ENCODE measurements at places on chromosomes 6 and 20. TPM values are rescaled to one million over a fixed set of nuclear protein-coding genes. Genes with fewer than 3 reads are reported as not detected.

GRCh38 chr20:32289661-32290431, 12.4 kb downstream of the KIF3B start:
- H3K27me3 ChIP-seq: no peaks in the 10 kb centered on the region
- peaks cover 16% of the 10 kb centered on the region for H3K4me1 ChIP-seq
- H3K36me3 ChIP-seq: no peaks in the 10 kb centered on the region
- no peak for DNase-seq

DNA sequence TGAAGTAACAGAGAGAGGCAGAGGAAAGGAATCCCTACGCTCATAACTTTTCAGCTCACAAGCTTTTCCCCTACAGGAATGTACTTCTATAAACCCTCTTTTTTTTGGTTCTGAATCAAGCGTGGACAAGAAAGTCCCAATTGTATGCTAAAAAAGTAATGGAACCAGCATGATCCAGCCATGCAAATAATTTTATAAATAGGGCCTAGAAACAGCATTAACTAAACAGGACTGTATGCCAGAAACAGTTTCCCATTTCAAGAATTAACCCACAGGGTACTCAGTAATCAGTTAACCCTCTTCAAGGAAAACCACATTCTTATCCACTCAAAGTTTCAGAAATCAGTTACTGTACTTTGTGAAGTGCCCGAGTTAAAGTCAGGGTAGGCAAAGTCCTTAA, 87.0 kb upstream of the HMGCLL1 start:
- H3K4me3 ChIP-seq: no peak overlapping the region
- no peak overlapping the region for H3K27ac ChIP-seq
- no peaks in the 10 kb centered on the region for H3K36me3 ChIP-seq

DNA sequence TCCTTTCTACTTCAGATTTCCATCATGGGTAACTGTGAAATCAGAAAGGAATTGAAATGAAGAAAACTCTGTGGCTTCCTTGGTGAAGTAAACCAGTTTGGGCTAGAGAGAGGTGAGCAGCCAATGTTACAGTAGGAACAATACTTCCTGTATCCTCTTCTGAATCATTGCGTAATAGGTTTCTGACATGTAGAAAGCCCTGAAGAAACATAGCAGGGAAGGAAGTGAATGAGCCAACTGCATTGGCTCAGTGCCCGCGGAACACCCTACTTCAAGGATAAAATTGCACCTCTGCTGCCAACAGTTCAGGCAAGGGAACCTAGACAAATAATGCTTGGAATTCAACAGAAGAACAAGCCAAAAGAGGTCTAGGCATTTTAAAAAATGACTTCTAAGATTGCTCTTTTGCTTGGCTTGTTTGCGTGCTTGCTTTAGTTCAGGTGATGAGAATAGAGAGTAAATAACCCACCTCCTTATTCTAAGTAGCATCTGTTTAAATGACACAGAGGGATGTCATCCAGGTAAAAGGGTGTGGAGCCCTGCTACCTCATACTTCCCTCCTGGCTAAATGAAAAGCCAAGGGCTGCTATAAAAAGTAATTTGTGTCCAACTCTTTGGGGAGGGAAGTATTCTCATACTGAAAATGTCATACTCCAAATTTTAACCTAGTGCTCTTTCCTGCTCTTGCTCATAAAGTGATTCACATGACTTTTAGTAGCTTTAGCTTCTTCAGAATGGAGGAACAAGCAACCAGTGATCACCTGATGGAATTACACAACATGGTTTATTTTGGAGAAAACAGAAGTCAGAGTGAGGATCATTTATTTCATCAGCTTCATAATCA, 30.0 kb upstream of the AKIRIN2 start:
- no peak overlapping the region for H3K4me3 ChIP-seq
- no peaks in the 10 kb centered on the region for H3K36me3 ChIP-seq
- peak; percentile 97 for DNase-seq
- H3K27me3 ChIP-seq: no peaks in the 10 kb centered on the region
- peak overlapping the region; percentile 90 for H3K27ac ChIP-seq

GRCh38 chr6:30724906-30725667, 4.9 kb downstream of the TUBB start:
- no peak for DNase-seq
- H3K27me3 ChIP-seq: no peaks in the 10 kb centered on the region
- peaks cover 11% of the 10 kb centered on the region for H3K4me1 ChIP-seq
- no peak overlapping the region for H3K4me3 ChIP-seq
- H3K27ac ChIP-seq: peak overlapping the region; percentile 2

DNA sequence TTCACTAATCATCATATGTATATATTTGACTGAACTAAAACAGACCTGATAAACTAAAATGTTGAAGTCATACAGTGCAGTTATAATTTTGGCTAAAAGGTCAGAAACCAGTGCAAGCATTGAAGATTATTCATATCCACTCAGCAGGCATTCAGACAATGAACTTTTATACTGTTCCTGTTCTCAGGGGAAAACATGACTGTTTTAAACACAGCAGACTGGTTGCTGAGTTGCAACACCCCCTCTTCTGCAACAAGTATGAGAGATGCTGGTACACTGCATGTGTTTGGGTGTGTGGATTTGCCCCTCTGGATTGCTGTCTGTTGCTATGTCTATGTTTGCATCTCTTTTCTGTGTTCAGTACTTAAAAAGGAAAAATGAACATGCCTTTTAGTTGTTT, 206.8 kb downstream of the EYA4 start:
- H3K4me1 ChIP-seq: no peaks in the 10 kb centered on the region
- H3K36me3 ChIP-seq: no peaks in the 10 kb centered on the region
- H3K27me3 ChIP-seq: no peaks in the 10 kb centered on the region
- DNase-seq: no peak

The DLL1 gene
- total RNA-seq: 1.8 TPM

The SLC26A8 gene
- not detected for total RNA-seq

The MOXD1 gene
- total RNA-seq: 0.62 TPM
